ACHN (cell line): ENCODE measurements at places on chromosomes 3 and 15.
A peak's percentile ranks its signal among the peaks of the same experiment; 100 is the strongest.

DNA sequence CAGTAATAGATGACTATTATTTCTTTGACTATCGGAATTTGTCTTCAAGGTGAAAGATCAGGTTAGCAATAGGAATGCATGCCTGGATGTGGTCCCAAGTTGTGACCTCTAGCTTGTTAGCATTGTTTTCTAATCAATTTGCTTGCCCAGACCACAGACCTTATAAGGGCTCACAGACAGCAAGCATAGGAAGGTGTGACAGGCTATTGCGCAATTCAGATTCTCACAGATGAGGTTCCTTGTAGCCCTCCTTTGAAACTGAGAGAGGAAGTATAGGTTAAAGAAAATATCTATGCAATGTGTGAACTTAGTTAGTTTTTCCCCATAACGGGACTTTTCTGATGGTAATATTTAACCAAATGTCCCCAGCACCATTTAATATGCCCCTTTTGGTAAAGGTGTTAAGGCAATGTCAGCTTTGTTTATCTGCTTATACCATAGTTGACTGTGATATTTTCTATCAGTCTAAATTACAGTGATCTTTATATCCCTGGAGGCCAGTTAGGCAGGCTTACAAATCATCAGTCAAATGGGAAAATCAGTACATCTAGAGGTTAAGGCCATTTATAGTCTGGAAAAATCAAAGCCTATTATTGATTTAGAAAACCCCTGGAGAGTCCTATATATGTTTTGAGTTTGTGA is 168.1 kb upstream of the MBNL1 start:
- no peak for DNase-seq

- no peak for DNase-seq
Measured at GRCh38 chr3:126519506-126520455, 2.2 kb upstream of the UROC1 start.

DNA sequence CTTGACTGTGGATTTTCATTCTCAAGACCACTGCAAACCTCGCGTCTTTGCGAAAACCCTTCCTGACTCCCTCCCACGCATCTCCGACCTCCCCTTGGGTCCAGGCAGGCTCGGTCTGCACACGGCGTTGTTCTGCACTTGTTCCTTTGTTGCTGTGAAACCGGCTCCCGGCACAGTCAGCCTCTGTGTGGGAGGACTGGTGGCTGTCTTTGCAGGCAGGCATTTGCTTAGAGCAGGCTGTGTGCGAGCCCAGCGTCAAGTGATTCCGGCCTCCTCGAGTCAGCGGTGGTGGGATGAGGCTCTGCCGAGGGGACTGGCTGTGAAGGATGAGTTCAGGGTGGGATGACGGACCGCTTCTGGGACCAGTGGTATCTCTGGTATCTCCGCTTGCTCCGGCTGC is 102.6 kb upstream of the ROPN1 start:
- no peak for DNase-seq

GRCh38 chr3:183085634-183086390 is 13.5 kb downstream of the MCCC1 start:
- DNase-seq: peak; percentile 25

DNA sequence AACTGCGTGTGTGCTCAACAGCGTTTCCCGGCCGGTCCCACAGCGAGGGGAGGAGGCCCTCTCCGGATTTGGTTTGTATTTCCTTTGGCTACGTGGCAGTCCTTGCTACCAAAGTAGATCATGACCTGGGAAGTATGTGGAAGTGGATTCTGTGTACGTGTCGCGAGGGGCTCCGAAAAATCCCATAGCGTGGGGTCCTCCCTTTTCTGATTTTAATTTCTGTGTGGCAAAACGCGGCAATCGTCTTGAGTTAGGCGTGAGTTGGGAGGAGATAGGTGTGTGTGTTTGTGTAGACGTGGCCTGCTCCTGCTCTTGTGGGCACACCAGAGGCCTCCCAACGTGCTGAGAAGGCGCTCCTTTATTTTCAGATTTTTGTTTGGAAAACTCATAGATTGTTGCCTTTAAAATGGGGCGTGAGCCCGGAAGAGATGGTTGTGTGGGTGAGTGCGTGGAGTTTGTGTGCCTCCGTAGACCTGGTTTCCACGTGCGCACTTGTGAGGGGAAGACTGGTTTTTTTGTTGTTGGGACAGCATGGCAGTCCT is 1.2 kb downstream of the TRIM71 start:
- DNase-seq: no peak
